Stimulated activated effector memory CD8-positive, alpha-beta T cell treated with anti-CD3 and anti-CD28 coated beads, Interleukin-12 subunit alpha, Interleukin-12 subunit beta, amount 100 ng/mL, for 72 hours (primary cell): ENCODE measurements at places on chromosomes 7 and 10.

GRCh38 chr7:43444711-43445578 is 138.0 kb upstream of the STK17A start:
- no peak for DNase-seq

DNA sequence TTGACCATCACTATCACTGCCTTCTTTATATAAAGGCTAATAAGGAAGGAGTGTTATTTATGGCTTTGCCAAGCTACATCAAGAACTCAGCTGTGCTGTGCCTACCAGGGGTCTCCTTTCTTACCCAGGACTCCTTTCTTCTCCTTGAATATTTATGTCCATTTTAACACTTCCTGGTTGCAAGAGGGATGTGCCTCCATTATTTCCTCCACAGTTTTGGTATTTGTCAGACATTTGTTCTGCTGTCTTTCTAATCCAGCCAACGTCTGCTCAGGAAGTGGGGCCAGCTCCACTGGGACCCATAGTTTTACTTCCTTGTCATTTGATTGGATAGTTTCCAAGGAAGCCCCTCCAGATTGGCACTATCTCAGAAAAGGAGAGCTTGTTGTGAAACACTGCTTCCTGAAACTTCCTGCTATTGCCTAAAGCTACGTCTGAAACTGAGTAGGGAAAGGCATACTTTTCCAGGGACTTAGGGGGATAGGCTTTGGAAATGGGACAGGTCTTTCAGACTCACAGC is 6.6 kb upstream of the STRIP2 start:
- no peak for DNase-seq

GRCh38 chr7:45986355-45987298 is 65.6 kb upstream of the IGFBP3 start:
- DNase-seq = peak; percentile 22

GRCh38 chr7:70588191-70588921 is 543.6 kb upstream of the GALNT17 start:
- DNase-seq = no peak

- no peak for DNase-seq
Measured at GRCh38 chr10:91238191-91238590, 17.7 kb downstream of the PCGF5 start.

DNA sequence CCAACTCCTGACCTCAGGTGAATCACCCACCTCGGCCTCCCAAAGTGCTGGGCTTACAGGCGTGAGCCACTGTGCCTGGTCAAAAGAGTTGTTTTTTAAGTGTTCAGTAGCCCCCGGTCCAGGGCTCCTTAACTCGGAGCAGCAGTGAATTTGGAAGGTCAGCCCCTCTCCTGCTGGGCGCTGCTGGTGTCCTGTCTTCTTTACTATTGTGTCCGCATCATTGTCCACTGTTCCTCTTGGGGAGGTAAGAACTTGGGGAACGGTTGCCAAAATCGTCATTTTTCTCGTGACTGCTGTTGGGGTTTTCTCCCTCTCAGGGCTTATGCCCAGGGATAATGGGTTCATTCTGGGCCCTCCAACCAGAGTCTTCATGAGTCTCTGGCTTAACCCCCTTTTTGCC is 46.7 kb downstream of the CAMK1D start:
- no peak for DNase-seq

DNA sequence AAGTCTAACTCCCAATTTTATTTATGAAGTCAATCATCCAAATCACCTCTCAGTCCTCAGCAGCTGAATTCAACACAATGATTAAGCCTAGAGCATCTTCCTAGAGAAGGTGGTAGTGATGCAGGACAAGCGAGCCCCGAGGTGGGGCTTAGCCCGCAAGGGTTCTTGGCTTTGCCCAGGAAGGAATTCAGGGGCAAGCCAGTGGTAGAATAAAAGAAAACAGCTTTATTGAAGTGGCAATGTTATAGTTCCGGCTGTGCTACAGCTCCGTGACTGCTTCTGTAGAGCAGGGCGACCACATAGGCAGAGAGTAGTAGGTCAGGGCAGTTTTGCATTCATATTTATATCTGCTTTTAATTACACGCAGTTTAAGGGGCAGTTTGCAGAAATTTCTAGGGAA is 18.1 kb downstream of the IL2RA start:
- DNase-seq = peak; percentile 0

- no peak for DNase-seq
Measured at GRCh38 chr7:156897673-156898072, 4.7 kb upstream of the LMBR1 start.

DNA sequence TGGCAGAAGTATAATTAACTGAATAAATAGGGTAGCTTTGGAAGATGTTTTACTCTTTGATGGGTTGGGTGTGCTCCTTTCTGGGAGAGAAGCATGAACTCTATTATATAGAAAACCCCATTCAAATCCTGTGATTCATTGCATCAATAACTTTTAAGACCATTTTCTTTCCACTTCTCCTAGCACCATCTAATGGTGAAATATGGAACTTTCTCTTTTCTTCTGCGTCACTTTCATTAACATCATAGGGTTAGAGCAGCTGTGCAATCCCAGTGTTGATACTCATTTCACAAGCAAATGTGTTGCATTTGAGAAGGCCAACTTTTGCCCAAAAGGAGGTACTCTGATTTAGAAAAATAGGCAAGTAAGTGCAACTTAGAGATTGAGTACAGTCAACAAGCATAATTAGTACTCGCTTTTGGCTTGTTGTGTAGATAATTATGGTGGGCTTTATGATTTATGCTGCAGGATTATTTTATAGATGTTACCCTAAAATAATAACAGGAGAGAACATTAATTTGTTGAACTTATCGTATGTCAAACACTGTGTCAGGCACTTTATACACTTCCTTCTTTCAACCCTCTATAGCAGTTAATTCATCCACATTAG is 92.9 kb downstream of the CPED1 start:
- no peak for DNase-seq

GRCh38 chr7:88155756-88156155 is 64.1 kb downstream of the SRI start:
- DNase-seq = no peak

DNA sequence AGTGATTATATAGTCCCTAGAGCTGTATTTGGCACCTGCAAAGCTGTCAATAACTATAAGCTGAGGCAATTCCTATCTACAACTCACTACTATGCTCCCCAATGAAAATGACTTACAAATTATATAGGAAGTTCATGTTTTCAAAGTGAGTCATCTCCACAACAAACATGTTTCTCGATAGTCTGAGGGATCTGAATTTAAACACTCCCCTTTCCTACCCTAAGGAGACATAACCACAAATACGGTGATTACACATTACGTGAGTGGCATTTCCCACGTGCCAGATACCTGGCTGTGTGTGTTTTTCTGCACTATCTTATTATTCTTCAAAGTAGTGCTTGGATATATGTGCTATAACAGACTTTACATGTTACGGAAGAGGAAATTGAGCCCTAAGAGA is 122.5 kb upstream of the C1QL3 start:
- no peak for DNase-seq

GRCh38 chr7:44973610-44974401 is 5.0 kb downstream of the MYO1G start:
- DNase-seq = no peak

- no peak for DNase-seq
Measured at GRCh38 chr7:136878878-136879277, 10.4 kb downstream of the CHRM2 start.

GRCh38 chr10:62817766-62818425 is 1.7 kb upstream of the EGR2 start:
- DNase-seq = peak; percentile 65

DNA sequence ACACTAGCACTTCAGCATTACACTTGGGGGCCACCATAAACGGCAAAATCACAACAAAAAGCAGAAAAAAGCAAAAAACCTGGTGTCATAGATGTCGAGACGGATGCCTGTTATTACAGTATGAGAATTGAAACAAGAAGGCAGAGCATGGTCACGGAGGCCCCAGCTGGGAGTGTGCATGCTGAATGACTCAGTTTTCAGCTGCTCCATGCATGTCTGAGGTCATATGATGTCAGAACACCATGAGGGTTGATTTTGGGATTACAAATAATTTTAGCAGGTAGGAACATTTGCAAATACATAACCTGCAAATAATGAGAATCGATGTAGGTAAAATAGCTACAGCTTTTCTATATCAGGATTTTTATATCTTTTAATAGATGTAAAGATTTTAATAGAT is 19.1 kb downstream of the ZMYND11 start:
- no peak for DNase-seq

DNA sequence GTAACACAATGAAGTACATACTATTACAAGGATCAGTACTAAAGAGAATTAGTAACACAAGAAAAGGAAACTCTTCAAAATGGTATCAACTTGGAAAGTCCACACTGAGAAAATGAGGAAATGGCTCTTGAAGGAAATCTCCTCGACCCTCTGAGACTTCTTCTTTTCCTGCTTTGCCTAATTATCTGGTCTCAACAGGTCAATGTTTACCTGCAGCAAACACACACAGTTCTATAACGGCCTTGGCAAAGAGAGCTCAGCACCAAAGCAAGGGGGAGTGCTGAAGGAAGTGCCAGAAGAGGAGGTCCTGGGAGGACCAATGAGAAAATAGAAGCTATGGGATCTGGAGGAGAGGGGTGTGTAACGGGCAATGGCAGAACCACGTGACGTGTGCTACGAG is 21.9 kb downstream of the CHCHD3 start:
- DNase-seq = no peak

- DNase-seq = no peak
Measured at GRCh38 chr7:24572016-24572392, 1.2 kb upstream of the PALS2 start.

GRCh38 chr10:48400850-48401220 is 94.4 kb downstream of the MAPK8 start:
- DNase-seq = no peak

GRCh38 chr10:11698691-11699549 is 43.3 kb upstream of the ECHDC3 start:
- DNase-seq = no peak

DNA sequence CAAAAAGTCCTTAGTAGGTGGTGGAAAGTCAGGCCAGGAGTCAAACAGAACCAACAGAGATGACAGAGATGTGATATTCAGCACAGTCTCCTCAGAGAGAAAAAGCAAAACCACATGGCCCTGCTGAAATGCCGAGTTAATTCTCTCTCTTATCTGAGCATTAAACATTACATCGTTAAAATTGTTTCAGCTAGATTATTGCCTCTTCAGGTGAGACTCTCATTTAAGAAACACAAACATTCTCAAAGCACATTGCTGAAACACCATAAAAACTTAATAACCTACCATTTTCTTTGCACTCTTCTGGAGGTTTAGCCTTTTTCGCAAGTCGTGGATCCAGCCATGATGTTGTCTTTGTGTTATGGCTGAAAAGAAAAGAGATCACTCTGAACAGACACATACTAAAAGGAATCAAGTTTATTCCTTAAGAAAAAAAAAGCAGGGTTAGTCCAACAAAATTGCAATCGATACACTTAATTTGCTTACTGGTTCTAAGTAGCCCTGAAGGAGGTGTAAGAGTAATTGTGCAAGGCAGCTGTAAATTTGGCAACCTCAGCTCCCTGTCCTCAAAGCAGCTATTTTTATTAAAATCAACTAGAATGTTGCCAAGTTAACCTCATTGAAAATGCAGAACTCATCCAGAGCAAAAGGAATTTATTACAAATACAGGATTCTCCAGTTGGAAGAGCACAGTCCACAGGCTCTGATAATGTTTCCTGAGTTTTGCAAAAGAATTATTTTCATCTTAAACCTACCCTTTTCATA is 691.1 kb downstream of the PHTF2 start:
- DNase-seq = no peak

- DNase-seq = no peak
Measured at GRCh38 chr7:26157520-26158105, 5.6 kb downstream of the NFE2L3 start.

GRCh38 chr10:22244855-22245254 is 27.0 kb upstream of the EBLN1 start:
- DNase-seq = no peak

- no peak for DNase-seq
Measured at GRCh38 chr7:90188281-90188680, 23.3 kb upstream of the STEAP2 start.

DNA sequence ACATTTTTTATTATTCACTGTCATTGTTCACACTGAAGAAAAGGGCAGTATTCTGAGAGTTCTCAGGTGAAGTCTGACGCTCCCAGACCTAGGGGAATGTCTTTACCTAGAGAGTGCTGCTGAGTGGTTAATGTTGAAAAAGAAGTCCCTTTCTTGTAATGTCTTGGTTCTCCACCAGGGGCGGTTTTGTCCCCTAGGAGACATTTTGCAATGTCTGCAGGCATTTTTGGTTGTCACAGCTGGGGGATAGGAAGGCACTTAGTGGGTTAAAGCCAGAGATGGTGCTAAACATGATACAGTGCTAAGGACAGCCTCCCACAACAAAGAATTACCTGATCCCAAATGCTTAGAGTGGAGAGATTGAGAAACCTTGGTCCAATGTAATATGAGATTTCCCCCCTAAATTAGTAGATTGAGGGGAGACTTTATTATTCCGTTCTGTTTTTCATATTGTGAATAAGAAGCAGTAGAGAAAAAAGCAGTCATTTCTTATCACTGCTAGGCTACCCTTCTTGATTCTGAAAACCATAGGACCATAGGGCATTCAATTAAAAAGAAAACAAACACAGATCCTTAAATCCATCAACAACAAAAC is 13.1 kb downstream of the UMAD1 start:
- DNase-seq = no peak

GRCh38 chr7:116588225-116588624 is 63.4 kb downstream of the CAV1 start:
- DNase-seq = peak; percentile 18

GRCh38 chr7:90853205-90853604 is 257.1 kb downstream of the CDK14 start:
- DNase-seq = no peak

DNA sequence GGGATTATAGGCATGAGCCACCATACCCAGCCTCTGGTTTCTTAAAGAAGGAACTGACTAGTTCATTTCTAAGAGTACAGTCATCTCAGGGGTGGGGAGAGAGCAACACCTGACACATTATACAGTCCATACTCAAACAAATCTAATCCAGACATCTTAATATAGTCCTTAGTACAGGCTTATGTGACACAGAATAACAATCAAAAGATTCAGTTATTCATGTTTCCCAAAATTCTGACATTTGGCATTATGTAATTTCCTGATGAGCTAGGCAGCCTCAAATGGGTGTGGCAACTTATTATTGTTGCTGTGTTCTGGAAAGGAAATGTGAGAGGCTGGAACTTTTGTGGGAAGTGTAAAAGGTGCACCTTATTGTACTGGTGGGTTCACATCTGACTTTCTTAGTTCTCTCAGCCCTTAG is 116.3 kb downstream of the WDFY4 start:
- DNase-seq = no peak

DNA sequence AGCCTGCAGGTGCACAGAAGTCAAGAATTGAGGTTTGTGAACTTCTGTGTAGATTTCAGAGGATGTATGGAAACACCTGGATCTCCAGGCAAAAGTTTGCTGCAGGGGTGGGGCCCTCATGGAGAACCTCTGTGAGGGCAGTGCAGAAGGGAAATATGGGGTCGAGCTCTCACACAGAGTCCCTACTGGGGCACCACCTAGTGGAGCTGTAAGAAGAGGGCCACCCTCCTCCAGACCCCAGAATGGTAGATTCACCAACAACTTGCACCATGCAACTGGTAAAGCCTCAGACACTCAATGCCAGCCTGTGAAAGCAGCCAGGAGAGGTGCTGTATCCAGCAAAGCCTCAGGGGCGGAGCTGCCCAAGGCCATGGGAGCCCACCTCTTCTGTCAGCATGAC is 205.8 kb downstream of the CCSER2 start:
- no peak for DNase-seq

- peak; percentile 63 for DNase-seq
Measured at GRCh38 chr7:43572516-43573049, 10.3 kb upstream of the STK17A start.

- no peak for DNase-seq
Measured at GRCh38 chr7:2710901-2711551, 23.0 kb downstream of the AMZ1 start.
